Large intestine (tissue), 12 donors: ENCODE measurements at places on chromosomes 11 and 22. TPM values are rescaled to one million over a fixed set of nuclear protein-coding genes. Genes with fewer than 3 reads are reported as not detected.

- DNase-seq = peak; percentile 10
Measured at GRCh38 chr11:87466223-87466622, 428.5 kb downstream of the TMEM135 start.

- DNase-seq = no peak
Measured at GRCh38 chr11:10798330-10798928, 10.3 kb downstream of the EIF4G2 start.

DNA sequence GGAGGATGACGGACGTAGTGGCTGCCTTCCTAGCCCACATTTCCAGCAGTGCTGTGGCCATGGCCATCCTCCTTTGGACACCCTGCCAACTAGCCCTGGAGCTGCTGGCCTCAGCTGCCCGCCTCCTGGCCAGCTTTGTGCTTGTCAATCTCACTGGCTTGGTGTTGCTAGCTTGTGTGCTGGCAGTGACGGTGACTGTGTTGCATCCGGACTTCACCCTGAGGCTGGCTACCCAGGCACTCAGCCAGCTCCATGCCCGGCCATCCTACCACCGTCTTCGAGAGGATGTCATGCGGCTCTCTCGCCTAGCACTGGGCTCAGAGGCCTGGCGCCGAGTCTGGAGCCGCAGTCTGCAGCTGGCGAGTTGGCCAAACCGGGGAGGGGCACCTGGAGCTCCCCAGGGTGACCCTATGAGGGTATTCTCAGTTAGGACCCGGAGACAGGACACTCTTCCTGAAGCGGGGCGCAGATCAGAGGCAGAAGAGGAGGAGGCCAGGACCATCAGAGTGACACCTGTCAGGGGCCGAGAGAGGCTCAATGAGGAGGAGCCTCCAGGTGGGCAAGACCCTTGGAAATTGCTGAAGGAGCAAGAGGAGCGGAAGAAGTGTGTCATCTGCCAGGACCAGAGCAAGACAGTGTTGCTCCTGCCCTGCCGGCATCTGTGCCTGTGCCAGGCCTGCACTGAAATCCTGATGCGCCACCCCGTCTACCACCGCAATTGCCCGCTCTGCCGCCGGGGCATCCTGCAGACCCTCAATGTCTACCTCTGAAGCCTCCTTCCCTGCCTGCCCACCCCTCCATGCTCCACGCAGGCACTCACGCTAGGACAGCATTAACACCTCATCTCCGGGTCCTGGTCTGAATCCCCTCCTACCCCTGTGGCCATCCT lies 1.6 kb downstream of the RNF26 start:
- DNase-seq = no peak

DNA sequence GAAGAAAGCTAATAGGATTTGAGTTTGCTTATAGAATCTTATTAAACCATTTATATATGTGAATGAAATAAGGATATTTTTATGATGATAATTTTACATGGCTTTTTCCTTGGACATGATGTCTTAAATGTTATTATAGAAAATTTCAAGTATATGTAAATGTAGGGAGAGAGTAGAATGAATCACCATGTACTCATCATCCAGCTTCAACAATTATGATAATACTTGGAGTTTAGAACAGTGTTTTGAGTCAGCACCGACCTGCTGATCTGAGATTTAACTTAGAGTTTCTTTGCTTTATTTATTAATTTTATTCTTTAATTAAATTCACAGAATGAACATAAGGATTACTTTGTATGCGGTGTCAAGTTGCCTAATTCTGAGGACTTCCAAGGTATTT lies 193.5 kb downstream of the UVRAG start:
- no peak for DNase-seq

DNA sequence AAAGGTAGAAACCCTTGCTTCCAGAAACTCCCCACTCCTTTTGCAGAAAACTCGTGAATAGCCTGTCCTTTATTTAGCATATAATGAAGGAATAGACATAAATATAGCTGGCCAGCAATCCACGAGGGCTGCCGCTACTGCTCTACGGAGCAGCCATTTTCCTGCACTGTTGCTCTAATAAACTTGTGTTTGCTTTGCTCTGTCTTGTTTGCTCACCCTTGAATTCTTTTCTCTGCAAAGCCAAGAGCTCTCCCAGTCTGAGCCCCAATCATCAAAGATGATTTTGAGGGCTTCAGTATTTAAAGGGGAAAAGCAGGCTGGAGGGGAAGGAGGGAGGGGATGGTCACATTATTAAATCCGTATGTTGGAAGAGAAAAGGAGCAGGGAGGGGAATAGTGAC lies 16.6 kb upstream of the CHKA start:
- DNase-seq = no peak

GRCh38 chr11:74546752-74547151 lies 45.6 kb upstream of the POLD3 start:
- DNase-seq = peak; percentile 80

GRCh38 chr22:46694416-46695170 lies 43.5 kb downstream of the CERK start:
- DNase-seq = no peak

Gene GVQW3
- 5.4 TPM for polyA plus RNA-seq

Gene TST
- 87.6 TPM for polyA plus RNA-seq
